GM20000 (cell line): ENCODE measurements at places on chromosomes 13 and 19.

- no peak for DNase-seq
These were observed 59.4 kb upstream of the SPRY2 start for GRCh38 chr13:80400164-80400864.

DNA sequence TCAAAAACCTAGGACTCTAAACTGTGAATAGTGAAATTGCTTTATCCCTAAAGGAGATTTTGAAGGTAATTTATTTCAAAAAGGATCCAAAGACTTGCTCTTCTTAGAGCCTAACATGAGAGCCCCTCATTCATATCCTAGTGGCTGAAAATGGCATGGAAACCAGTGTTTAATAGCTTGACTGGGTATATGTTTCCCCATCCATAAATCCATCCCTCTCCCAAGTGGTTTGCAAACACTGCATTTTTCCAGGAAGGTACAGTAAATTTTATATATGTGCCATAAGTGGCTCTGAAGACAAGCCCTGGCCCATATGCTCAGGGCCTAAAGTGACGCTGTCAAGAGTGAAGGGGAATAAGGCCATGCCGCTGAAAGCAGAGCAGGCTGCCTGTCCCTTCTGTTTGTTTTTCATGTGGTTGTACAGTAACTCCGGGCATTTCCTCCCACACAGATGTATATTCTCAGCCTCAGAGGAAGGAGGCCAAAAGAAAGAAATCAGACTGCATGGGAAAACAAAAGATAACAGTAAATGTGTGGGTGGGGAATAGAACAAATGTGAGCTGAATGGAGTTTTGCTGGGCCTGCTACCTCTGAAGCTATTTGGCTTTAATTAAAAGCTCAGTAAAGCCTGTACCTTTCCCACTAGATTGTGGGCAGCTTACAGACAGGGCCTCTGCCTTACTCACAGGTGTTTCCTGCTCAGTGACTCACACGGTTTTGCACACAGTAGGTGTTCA is 181.9 kb downstream of the PCDH9 start:
- DNase-seq = peak; percentile 18

DNA sequence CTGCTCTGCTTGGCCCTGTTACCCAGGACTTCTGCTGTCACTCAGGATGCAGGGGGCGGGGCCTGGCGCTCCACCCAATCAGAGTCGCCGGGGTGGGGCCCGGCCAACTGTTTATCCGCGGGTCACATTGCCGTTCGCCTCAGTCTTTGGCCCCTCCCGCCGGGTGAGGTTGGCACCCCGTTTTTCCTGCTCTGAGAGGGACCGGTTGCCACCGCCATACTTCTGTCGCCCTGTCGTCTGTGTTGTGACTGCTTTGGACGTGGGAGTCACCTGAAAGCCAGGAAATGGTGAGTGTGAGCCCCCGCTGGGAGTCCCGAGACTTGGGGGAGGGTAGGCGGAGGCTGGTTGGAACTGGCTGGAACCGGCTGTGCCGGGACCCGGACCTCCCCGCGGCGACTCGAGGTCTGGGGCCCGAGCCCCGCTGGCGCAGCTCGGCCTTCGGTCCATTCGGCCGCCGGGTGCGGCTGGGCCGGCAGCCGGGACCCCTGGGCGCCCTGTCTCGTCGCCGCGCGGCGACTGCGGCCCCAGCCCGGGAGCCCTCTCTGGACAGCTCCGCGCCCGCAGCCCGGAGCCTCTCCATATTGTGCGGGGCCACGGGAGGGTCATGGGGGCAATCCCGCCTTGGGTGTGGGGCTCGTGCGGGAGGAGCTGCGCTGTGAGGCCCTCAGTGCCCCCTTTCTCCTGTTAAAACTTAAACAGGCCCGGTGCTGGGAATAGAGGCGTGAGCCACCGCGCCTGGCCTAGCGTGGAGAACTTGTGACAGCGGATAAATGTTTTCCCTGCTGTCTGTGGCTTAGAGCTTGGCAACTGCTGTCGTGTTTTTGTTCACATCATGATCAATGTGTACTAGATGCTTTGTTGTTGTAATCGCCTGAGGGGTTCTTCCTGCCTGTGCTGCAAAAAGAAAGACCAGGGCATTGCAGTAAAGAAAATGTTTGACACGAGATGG is at the start of gene ZNF844:
ZNF844 (plus strand) TSS at position 142 of the 949 bp plus-strand sequence; CDS start at position 285, 143 bp downstream.
- DNase-seq = peak; percentile 95

DNA sequence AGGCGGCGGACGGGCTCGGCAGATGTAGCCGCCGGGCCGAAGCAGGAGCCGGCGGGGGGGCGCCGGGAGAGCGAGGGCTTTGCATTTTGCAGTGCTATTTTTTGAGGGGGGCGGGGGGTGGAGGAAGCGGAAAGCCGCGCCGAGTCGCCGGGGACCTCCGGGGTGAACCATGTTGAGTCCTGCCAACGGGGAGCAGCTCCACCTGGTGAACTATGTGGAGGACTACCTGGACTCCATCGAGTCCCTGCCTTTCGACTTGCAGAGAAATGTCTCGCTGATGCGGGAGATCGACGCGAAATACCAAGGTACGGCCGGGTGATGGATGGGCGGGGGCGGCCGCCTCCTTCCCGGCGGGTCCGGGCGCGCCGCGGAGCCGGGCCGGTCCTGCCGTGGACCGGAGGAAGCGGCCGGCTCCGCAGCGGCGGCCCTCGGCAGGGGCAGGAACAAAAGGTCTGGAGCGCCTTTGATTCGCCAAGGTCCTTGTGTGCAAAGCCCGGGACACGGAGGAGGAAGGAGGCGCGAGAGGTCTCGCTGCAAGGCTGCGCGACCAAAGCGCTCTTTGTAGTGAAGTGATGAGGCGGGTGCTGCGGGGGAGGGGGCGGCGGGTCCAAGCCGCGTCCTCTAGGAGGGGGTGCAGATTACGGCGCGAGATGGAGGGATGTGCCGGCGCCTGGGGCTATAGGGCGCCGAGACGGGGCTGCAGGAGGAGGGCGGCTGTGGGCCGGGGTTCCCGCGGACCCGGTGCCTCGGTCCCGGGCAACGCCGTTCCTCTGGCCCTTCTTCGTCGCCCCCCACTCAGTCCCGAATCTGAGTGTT is 689 bp downstream of the ING1 start:
- peak; percentile 70 for DNase-seq

GRCh38 chr13:61700181-61700580 is 284.5 kb upstream of the PCDH20 start:
- DNase-seq = no peak

- no peak for DNase-seq
These were observed 19.9 kb downstream of the KCTD4 start for GRCh38 chr13:45180713-45181601.

DNA sequence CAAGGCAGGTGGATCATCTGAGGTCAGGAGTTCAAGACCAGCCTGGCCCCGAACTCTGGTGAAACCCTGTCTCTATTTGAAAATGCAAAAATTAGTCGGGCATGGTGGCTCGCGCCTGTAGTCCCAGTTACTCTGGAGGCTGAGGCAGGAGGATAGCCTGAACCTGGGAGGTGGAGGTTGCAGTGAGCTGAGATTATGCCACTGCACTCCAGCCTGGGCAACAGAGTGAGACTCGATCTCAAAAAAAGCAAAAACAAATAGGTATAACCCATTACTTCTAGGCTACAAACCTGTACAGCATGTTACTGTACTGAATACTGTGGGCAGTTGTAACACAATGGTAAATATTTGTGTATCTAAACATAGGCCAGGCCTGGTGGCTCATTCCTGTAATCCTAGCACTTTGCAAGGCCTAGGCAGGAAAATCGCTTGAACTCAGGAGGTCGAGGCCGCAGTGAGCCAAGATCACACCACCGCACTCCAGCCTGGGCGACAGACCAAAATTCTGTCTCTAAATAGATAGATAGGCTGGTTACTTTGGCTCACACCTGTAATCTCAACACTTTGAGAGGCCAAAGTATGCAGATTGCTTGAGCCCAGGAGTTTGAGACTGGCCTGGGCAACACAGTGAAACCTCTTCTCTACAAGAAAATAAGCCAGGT is 63.5 kb downstream of the MYO9B start:
- no peak for DNase-seq

DNA sequence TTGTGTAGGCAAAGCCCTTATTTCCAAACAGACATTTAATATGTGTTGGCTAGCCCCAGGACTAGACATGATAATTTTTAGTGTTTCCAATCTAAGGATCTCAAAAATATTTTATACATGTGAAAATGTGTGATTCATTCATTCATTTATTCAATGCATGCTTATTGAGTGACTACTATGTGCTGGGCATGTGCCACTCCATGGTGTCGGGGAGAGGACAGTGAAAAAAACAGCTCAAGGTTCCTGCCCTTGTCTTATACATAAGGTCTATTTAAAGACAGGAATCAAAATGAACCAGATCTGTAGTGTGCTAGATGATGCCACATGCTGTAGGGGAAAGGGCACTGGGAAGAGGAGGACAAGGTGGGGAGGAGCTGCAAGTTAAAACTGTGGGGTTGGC is 36.5 kb downstream of the GJA3 start:
- DNase-seq = no peak

DNA sequence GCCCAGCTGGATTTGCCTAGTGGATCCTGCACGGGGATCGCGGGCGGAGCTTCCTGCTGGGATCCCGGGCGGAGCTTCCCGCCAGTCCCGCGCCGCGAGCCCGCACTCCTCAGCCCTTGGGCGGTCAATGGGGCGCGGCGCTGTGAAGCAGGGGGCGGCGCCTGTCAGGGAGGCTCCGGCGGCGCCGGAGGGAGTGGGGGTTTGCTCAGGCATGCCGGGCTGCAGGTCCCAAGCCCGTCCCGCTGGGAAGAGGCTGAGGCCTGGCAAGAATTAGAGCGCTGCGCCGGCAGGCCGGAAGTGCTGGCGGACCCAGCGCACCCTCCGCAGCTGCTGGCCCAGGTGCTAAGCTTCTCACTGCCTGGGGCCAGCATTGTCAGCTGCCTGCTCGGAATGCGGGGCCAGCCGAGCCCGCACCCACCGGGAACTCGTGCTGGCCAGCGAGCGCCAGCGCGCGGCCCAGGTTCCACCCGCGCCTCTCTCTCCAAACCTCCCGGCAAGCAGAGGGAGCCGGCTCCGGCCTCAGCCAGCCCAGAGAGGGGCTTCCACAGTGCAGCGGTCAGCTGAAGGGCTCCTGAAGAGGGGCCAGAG is 119.6 kb downstream of the PRR20E start:
- no peak for DNase-seq

- DNase-seq = no peak
These were observed 174.9 kb downstream of the TNFSF13B start for GRCh38 chr13:108444448-108444847.

DNA sequence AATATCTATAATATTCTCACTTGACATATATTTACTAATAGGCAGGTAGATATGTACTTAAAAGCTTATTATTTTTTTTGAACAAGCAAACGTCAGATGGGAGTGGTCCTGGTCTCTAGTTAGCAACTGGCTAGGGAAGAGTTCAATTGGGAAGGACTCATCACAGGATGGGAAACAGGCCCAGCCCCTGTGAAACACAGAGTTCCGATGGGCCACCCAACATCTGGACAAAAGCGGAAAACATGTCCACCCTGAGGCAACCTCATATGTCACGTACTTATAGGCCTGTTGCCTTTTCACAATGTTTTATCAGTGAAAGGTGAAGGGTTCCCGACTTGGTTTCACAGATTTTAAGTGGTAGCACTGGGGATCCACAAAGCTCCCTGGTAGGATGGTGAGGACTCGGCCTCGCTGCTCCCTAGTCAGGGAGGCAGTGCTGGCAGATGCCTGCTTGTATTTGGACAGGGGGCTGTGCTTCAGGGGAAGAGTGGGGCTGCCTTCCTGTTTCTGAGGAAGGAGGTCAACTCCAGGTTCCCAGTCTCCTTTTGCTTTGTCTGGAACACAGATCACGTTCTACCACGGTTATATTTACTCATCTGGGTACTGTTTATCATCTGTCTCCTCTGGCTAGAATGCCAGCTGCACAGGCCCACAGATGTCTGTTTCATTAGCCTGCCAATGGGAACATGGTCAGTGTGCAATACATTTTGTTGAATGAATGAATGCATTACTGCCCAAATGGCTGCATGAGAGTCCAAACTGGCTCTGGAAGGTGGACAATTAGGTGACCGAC is 49.4 kb upstream of the SLC15A1 start:
- DNase-seq = no peak

DNA sequence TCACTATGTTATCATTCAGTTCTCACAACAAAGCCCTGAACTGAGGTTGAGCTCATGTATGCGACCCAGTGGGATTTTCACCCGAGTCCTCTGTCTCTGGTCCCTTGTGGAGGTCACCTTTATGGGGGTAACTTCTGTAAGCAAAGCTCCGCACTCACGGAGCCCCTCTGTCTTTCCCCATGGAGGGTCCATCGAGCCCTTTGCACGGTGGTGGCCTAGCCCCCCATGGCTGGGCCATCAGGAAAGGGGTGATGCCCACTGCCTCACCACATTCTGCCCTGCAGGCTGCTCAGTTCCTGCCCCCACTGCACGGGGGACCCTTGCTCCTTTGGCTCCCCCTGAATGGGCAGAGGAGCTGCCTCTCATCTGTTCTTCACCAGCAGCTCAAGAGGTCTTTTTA is 39.6 kb downstream of the CHST8 start:
- DNase-seq = no peak
